ENCODE measurements at places on chromosomes 2 and 18.

DNA sequence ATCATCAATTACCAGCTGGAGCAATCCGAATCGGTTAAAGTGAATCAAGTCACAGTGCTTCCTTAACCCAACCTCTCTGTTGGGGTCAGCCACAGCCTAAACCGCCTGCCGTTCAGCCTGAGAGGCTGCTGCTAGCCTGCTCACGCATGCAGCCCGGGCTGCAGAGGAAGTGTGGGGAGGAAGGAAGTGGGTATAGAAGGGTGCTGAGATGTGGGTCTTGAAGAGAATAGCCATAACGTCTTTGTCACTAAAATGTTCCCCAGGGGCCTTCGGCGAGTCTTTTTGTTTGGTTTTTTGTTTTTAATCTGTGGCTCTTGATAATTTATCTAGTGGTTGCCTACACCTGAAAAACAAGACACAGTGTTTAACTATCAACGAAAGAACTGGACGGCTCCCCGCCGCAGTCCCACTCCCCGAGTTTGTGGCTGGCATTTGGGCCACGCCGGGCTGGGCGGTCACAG lies 496 bp upstream of the ITGA4 start:
- peak; percentile 46 for DNase-seq

- DNase-seq = no peak
These were observed 406.1 kb downstream of the SLC4A3 start for GRCh38 chr2:220033546-220033945.

DNA sequence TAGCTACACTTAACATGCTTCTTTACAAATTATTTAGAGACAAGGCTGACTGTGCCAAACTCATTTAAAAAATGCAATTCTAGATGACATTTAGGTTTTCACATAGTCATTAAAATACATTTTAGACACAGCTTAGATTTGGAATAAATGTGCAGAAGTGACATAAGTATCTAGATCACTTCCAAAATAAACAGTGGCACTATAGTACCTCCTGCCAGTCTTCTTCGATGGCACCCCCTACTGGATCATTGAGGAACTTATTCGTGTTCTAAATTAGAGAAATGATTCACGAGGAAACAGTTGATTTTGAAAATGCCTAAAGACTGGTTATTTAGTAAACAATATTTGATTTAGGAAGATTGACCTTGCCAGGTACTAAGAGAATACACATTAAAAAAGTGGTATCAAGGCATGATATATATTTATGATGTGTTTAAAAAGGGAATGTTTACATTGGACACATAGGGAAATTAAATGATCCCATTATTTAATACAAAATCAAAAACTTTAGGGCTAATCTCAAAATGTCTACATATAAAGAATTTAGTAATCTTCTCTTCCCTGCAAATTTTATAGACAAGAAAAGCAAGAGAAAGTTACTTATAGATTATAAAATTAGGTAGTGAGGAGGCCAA lies 323.9 kb downstream of the XIRP2 start:
- DNase-seq = no peak

DNA sequence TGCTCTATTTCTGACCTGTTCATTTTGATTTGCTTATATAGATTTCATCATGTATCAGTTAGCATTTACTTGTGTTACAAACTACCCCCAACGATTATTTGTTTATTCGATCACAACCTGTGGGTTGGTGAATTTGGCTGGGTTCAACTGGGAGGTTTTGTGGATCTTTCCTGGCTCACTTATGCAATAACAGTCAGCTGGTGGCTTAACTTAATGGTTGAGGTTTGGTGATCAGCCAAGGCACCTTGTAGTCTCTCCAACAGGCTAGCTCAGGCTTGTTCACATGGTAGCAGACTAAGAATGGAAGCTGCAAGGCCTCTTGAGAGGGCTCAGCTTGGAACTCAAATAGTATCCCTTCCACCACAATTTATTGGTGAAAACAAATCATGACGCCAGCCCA lies 5.4 kb upstream of the PUM2 start:
- DNase-seq = no peak

DNA sequence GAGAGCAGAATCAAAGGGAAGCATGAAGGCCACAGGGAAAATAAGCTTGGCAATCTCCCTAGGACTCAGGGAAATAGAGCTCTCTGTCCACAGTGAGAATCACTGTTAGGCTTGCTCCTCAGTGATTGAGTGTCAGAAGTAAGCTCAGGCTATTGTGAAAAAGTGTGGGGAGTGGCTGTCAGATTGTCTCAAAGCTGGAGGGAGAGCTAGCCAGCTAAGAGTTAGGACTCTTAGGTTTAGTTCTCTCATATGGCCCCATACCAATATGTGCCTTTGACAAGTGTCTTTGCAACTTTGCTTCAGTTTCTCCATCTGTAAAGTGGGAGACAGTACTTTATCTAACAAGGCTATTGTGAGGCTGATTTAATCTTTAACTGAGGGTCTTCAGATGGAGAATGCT lies 17.2 kb downstream of the EIF4E2 start:
- DNase-seq = no peak

DNA sequence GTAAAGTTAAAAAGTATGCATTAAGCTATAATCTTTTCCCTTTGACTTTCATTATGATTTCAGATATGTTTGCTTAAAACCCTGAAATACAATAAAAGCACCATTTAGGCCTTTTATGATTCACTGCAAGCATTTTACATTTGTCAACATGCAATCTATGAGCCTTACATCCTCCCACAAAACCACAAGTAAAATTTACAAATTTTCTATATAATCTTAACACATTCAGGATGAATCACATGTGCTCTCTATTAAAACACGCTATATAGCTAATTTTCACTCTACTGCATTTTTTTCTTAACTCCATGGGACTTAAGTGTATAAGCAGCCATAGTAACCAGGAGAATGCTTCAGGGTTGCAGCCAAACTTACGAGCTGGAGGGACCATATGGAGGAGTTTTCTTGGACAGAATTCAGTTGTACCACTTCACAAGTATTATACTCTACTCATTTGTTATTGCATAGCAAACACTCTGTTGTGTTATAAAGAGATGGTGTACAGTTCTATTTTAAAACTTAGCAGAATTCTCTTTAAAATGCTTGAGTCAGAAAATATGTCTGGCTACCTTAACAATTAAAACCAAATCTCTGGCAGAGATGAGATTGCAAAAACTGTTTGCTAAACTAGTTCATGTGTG lies 293.2 kb downstream of the ALK start:
- DNase-seq = no peak

DNA sequence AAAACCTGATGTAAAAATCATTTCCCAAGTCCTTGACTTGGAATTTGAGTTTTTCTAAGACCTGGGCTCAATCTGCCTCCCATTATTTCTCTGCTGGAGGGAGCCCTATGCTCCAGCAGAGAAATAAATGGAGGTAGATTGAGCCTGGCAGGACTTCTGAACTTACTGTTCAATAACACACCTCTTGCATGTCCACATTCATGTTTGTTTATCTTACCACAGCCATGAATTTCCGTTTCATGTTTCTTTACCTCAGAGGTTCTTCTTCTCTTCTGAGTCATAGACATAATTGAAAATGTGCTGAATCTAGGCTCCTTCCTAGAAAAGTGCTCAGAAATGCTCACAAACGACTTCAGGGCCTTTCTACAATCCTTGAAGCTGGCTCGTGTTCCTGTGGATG lies 170.8 kb downstream of the PMAIP1 start:
- DNase-seq = no peak

GRCh38 chr2:200873560-200873959 lies 9.1 kb upstream of the CLK1 start:
- no peak for DNase-seq

GRCh38 chr2:143649226-143649740 lies 520.1 kb downstream of the ARHGAP15 start:
- DNase-seq = no peak

GRCh38 chr18:8121101-8121500 lies 488.1 kb upstream of the RAB12 start:
- no peak for DNase-seq

DNA sequence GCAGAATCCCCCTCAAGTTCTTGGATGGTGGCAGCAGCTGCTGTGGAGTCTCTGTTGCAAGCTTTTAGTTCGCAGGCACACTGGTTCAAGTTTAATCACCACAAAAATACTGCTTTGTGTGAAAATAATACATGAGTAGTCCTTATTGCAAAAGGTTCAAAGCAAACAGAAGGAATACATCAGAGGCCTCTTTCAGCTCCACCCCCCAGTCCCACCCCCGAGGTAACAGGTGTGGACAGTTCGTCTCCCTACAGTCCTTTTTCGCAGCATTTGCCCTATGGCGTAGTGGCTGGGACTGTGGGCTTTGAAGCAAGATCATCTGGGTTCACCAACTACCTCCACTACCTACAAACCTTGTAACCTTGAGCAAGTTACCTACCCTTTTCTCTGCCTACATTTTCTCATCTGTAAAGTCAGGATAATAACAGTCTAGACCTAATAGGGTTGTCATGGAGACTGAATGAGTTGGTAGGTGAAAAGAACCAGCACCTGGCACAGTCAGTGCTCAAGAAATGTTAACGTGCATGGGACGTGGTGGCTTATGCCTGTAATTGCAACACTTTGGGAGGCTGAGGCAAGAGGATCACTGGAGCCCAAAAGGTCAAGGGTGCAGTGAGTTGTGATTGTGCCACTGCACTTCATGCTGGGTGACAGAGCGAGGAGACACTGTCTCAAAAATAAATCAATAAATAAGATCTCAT lies 61.7 kb downstream of the TCF7L1 start:
- no peak for DNase-seq

DNA sequence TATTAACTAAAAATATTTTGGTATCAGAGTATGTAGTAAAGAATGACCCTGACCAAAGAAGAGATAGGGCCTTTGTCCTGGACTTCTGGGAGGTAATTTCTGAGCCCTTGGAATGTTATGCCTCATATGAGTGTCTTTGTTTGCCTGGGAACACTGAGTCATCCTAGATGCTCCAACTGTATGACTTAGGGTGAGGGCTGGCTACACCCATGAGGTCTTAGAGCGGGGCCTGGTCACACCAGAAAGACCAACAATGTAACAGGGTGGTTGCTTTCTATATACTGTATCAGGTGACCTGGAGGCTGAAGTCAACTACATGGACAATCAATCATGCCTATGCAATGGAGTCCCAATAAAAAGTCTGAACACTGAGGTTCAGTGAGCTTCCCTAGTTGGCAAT lies 253.1 kb downstream of the MBD2 start:
- no peak for DNase-seq

DNA sequence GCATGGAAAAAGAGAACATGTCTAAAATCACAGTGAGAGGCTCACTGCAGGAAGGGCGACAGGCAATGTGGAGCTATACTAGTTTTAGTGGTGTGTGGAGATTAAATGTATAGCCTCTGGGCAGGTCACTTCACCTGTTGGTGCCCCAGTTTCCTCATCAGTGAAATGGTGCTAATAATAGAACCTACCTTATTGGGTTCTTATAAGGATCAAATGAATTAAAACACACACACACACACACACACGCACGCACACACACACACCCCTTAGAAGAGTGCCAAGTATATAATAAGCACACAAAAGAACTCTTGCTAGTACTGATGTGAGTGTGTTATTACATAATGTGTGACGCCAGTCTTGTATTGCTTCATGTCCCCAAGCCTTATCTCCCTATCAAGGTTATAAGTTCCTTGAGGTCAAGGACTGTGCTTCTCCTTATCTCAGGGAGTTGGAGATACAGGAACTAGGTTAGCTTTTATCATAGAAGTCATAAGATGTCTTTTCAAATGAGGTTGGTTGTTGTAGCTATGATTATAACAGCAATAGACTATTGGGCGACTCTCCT lies 98.0 kb upstream of the CXCR4 start:
- DNase-seq = no peak

DNA sequence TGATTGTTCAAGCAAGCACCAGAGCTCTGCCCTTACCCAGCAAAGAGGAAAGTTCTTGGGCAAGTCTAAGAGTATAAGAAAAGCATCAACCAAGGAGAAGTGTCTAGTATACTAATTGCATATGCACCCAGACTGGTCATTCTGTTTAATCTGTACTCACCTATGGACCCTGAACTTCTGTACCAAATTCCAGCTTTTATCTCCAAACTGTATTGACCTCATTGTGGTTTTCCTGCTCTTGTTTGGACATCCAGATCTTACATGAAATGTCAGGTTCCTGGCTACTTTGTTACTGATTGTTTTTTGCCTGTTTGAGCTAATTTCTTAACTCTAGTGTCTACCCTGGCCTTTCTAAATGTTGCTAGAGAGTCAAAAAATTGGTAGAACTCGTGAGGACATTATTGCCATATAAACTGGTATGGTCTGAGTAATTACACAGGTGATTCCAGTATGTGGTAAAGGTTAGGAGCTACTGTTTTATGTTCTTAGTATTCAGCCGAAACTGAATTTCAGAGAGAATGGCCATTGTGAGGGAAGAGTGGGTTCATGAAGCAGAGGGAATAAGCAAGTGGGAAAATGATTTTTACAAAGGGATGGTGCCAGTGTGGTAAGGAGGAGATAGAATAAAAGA lies 146.3 kb downstream of the HNMT start:
- no peak for DNase-seq

GRCh38 chr18:27030421-27030820 lies 154.7 kb downstream of the CHST9 start:
- DNase-seq = no peak

DNA sequence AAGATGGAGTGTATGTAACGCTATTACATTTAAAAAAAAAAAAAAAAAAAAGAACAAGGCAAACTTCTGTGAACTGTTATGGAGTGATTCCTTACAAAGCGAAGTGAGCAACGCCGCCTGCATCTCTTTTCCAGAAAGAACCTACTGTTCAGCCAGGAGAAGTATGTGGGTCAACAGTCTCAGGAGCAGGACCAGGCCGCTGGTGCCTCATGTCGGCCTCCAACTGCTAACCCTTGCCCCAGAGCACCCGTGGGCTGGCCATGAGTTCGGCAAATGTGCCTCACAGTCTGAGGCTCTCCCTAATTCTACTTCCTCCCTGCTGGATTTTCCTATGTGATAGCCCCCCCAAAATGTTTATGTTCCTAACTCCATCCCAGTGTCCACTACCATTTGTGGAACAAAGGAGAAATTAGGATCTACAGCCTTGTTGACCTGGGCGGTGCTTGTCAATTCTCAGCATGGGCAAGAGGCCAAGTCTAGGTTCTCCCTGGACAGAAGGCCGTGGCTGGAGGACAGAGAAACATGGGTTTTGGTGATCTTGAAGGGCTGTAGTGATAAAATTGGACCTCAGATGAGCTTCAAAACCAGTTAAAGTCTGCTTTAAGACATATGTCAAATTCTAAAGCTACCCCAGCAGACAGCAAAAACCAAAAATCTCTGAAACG lies 15.9 kb downstream of the FAM168B start:
- DNase-seq = no peak

GRCh38 chr18:10213526-10213925 lies 240.9 kb upstream of the APCDD1 start:
- no peak for DNase-seq

GRCh38 chr2:191571163-191571769 lies 106.7 kb upstream of the NABP1 start:
- DNase-seq = no peak

DNA sequence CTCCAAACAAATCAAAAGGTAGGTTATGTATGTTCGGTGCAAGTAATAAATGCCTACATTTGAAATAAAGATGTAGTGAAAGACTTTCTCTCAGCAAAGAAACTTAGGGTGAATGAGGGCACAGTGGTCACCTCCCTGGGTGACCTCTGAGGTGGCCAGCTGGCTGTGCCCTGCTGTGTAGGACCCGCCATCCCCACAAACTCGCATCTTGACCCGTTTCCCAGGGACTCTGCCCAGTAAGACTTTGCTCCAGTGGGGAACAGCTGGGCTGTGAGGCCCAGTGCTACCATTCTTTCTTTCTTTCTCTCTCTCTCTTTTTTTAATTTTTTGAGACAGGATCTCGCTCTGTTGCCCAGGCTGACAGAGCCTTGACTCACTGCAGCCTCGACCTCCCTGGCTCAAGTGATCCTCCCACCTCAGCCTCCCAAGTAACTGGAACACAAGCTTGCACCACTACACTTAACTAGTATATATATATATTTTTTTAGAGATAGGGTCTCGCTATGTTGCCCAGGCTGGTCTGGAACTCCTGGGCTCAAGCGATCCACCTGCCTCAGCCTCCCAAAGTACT lies 8.2 kb upstream of the GAREM2 start:
- no peak for DNase-seq

All from stimulated activated CD4-positive, alpha-beta T cell treated with anti-CD3 and anti-CD28 coated beads, Interleukin-12 subunit alpha, Interleukin-12 subunit beta, amount 100 ng/mL, for 24 hours (primary cell).